ENCODE measurements at places on chromosomes 16 and 17.
A peak's percentile ranks its signal among the peaks of the same experiment; 100 is the strongest.

- DNase-seq = no peak
These were observed 13.3 kb downstream of the GRB7 start for GRCh38 chr17:39751016-39751543.

DNA sequence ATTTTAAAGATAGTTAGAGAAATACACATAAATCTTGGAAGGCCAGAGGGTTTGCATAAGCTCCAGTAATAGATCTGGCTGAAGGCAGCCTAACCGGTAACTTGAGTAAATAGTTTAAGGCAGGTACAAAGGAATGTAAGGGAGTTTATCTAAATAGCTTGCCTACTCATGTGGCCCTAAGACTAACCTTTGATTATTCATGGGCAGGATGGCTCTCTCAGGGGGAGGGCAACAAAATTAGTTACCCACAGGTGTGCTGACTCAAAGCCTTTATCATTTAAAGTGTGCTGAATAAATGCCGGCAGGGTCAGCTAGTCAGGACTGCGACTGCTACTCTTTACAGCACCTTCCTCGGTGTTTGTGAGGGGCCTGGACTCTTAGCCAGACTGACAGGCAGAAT lies 761.3 kb upstream of the KIF2B start:
- no peak for DNase-seq

- no peak for DNase-seq
These were observed 15.4 kb downstream of the MFSD11 start for GRCh38 chr17:76753061-76753961.

DNA sequence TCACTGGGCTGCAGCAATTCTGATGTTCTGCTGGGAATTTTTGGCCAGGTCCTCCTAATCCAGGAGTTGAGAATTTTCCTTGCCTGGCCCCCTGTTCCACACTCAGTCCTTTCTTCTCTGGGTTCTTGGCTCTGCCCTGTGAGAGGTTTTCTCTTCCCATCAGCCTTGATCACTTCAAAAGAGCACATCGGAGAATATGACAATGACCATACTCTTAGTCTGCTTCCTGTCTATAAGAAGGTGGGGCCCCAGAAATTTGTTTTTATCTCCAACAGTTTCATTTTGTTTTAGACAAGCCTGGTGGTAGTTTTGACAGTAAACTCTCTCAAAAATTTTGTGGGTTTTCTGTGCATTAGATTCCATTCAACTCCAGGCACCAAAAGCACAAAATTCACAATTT lies 70.7 kb downstream of the C17orf67 start:
- no peak for DNase-seq

- DNase-seq = no peak
These were observed 458.6 kb upstream of the ASIC2 start for GRCh38 chr17:33751702-33752065.

DNA sequence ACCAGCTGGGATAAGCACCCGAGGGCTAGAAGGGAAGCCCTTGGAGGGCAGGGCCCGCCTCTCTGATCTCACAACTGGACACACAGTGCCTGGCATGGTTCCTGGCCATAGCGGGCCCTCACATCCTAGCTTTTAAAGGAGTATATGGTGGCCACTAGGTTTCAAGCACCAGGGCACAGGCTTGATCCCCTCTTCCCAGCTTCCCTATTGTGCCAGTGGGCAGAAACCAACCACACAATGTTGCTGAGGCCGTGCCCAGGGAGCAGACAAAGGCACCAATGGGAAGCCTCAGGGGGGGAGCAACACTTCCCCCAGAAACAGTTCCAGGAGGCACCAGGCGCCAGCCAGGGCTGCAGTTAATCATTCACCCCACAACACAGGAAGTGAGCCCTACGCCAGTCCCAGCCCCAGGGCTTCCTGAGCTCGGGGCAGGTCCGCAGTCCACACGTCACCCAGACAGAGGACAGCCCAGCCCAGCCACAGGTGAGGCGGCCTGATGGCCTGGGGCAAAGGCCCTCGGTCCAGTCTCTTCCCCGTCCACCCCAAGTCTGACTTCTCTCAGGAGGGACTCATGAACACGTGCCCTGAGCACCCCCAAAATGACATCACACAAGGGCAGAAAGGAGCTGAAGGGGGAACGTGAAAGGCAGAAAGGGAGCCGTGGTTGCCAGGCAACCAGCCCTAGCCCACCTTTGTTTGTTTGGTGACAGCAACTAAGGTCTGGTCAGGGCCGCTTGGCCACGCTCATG lies 12.8 kb downstream of the SMIM5 start:
- DNase-seq = peak; percentile 91

DNA sequence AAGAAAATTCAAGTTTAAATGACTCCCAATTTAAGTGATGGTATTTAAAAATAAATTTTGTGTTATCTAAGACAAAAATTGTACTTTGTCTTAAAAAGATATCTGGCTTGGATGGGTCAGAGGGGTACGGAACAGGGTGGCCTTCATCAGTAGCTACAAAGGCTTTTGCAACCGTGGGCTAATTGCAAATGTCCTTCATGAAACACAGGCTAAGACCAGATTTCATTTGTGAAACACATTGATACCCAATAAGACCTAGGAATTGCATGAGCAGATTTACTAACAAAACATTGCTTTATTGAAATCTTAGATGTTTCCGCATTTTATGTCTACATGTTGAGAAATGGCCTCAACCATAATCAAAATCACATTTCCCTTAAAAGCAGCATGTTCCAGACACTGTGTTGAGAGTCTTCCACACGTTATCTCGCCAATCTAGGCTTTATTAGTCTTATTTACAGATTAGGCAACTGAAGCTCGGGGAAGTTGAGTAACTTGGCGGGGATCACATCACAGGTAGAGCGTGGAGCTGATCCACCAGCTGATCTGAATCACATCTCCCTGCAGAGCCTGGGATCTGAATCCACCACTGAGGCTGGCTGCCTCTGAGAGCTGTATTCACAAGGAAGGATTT lies 21.8 kb downstream of the FBXO39 start:
- no peak for DNase-seq

DNA sequence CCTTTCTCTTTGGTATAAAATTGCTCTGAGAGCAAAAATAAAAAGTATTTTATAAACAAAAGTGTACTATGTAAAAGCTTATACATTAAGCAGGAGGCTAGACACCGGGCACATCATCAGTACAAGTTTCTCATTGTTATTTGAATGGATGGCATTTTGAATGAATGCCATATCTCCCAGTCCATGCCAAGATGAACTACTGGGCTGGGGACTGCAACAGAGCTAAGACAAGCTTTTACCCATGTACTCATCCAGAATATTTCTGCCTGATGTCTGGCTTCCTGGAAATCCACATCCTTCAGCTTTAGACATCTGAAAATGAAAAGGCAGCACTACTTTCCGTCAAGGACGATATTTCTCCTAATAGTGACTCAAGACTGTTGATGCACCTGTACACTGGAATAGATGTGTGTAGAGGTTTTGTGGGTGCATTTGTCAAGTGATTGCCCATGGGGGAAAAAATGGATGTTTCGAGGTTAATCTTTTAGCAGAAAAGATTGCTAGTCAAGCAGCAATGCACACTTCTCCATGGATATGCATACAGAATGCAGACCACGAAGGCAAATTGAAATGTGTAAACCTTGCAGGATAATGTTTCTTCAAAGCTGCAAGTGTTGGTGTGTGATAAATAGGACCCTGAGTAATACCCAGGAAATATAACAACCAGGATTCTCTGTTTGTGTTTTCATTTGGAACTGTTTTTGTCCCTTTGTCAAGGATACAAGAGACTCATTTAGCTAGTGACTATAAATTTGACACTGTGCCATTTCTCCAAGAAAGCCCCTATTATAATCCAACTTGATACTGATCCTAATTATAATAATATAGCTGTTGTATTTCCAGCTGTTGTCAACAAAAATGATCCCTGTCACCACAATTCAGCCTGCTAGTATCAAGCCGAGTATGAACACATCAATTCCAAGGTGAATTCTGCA lies 173.8 kb downstream of the CDH8 start:
- no peak for DNase-seq

DNA sequence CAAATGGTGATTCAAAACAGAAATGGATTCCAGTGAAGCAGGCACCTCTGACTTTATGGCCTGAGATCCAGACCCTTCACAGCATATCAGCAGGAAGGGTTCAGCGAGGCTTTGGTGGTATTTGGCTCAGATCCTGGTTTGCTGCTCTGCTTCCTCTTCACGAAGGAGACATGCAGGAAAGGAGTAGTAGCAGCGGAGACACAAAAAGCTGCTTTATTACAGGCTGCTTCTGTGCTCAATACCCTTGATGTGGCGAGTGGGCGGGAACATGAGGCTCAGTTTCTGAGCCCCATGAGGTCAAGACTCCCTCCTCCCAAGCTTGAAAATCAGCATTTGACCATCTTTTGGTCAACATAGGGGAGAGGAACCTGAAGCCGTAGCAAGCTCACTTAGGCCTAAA lies 213.3 kb upstream of the AXIN2 start:
- no peak for DNase-seq

DNA sequence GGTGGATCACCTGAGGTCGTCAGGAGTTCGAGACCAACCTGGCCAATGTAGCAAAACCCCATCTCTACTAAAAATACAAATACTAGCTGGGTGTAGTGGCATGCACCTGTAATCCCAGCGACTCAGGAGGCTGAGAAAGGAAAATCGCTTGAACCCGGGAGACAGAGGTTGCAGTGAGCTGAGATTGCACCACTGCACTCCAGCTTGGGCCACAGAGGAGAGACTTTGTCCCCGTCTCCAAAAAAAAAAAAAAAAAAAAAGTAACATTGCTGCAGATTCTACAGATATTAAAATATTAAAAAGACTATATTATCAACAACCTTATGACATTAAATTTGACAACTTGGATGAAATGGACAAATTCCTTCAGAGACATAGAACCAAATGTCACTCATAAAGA lies 25.7 kb downstream of the MBTD1 start:
- DNase-seq = no peak

GRCh38 chr17:59337741-59338299 lies 6.4 kb downstream of the YPEL2 start:
- no peak for DNase-seq

DNA sequence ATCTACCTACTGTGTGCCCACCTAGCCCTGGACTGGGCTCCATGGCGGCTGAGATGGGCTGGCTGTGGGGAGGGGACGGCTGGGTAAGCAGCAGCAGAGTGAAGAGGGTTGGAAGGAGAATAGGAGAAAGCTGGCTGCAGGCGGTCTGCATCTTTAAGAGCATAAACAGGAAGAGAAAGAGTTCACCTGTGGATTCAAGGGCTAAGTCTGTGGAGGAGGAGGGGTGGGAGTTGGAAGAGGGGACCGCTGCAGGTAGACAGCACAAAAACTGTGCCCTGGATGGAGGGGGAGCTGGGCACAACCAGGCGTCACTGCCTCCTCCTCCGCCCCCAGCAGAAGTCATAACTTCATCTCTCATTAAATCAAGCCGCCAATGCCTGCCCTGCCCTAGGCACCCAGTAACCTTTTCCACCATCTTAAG lies 677 bp downstream of the SLC13A2 start:
- no peak for DNase-seq

DNA sequence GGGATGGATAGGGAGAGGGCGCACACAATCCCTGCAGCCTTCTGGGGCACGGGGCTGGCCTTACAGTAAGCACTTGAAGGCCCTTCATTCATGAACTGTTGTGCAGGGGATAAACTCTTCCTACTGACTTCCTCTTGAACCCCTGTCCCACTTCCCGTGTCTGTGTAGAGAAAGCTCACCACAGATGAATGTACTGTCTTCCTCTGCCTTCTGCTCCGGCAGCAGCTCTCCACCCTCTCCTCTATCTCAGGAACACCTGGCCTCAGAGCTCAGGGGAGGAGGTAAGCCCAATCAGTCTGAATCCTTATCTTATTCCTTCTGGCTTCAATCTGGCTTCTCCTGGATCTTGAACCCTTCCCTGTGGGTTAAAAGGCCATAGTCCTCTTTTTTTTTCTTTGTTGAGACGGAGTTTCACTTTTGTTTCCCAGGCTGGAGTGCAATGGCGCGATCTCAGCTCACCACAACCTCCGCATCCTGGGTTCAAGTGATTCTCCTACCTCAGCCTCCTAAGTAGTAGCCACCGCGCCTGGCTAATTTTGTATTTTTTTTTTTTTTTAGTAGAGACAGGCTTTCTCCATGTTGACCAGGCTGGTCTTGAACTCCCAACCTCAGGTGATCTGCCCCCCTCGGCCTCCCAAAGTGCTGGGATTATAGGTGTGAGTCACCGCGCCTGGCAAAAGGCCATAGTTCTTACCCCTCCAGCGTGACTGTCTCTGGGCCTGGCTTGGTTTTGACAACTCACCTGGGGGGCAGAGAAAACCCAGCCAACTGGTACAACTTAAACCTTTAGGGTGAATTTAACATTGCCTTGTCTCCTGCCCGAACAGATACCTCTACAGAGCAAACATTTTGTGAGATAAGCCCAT lies 7.2 kb upstream of the SLC52A1 start:
- peak; percentile 15 for DNase-seq

DNA sequence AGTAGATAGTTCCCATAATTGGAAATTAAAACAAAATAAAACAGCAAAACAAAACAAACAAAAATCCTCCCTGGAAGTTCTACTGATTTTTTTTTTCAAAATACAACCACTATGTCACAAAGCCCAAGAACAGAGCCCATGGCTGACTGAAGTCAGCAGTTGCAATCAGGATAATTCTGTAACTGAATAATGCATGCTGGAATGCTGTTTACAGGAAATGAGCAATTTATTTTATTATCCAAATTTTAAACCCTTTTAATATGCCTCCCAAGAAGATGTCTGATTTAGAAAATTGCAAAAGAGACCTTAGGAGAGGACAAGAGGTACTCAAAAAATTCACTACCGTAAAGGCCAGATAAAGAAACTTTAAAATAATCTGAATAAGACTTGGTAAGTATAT lies 578.2 kb downstream of the TOX3 start:
- DNase-seq = no peak

- no peak for DNase-seq
These were observed 16.8 kb downstream of the POLR3E start for GRCh38 chr16:22313876-22314470.

DNA sequence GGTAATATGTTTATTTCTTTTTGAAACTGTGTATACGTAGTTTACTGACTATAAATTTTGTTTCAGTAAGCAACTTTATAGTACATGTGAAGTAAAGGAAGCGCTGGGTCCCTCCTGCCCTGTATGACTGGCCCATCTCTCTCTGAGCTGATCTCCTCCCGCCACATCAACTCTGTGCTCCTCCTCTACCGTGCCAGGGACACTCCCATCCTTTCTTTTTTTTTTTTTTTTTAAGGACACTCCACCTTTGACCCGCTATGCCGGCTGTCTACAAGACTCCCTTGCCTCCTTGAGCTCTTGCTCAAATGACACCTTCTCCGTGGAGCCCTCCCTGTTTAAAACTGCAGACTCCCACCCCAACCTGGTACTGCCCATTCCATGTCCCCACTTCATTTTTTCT lies 35.5 kb downstream of the ERN1 start:
- DNase-seq = no peak

DNA sequence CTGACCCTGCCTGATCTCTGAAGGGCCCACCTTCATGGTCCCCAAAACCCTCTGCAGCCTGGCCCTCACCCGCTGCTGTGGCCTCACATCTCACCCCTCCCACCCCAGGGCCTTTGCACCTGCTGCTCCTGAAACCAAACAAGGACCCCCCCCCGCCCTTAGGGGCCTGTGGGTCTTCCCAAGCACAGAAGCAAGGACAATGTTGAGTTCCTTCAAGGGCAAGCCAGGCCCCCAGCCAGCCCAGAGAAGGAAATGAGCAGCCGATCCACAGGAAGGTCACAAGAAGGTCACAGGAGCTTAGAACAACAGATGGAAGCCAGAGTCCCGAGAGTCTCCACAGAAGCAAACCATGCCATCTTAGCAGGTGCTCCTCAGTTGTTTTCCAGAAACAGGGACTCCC lies 493 bp upstream of the PDE6G start:
- DNase-seq = no peak

Measured in LoVo (cell line).